ENCODE measurements at places on chromosomes 1 and 21.

- DNase-seq = no peak
Measured at GRCh38 chr1:25469177-25469576, 38.5 kb downstream of the MACO1 start.

DNA sequence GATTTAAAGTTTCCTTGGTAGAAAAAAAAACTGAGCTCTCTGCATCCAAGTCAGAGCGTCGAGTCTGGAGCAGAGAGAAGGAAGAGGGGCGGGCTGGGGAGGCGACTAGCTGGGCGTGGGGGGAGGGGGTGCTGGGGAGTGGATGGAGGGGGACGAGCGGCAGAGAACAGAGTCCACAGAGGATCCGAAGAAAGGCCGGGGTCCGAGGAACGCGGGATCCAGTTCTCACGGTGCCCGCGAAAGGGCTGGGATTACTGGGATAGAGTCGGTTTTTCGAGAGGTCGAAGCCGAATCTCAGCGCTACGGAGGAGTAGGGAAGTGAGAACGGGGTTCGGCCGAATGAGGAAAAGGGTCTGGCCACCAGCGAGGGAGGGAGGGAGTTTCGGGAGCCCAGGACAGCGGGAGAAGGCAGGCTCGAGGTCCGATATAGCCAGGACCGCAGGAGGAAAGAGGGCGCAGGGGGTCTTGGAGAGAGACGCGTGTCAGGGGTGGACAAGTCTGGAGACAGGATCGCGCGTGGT is 665 bp downstream of the DAB1 start:
- no peak for DNase-seq

- DNase-seq = no peak
Measured at GRCh38 chr1:58942759-58943191, 158.9 kb upstream of the JUN start.

GRCh38 chr1:96863449-96863848 is 141.9 kb downstream of the PTBP2 start:
- no peak for DNase-seq

DNA sequence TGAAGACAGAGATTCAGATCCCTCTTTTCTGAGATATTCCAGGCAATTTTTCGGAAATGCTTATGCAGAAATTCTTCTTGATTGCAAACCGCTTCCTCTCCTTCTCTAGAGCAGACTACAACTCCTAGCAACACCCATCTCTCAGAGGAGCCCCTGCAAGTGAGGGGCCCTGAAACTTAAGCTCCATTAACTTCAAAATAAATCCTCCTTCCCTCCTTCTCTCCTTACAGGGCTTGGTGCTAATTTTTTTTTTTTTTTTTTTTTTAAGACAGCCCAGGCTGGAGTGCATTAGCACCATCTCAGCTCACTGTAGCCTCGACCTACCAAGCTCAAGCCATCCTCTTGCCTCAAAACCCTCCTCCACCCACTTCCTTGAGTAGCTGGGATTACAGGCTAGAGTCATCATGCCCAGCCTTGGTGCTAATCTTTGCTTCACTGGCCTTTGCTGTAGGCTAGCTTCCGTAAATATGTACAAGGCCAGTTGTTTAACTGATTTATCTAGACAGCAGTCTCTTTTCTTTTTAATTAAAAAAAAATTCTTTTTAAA is 30.2 kb upstream of the SFPQ start:
- no peak for DNase-seq

DNA sequence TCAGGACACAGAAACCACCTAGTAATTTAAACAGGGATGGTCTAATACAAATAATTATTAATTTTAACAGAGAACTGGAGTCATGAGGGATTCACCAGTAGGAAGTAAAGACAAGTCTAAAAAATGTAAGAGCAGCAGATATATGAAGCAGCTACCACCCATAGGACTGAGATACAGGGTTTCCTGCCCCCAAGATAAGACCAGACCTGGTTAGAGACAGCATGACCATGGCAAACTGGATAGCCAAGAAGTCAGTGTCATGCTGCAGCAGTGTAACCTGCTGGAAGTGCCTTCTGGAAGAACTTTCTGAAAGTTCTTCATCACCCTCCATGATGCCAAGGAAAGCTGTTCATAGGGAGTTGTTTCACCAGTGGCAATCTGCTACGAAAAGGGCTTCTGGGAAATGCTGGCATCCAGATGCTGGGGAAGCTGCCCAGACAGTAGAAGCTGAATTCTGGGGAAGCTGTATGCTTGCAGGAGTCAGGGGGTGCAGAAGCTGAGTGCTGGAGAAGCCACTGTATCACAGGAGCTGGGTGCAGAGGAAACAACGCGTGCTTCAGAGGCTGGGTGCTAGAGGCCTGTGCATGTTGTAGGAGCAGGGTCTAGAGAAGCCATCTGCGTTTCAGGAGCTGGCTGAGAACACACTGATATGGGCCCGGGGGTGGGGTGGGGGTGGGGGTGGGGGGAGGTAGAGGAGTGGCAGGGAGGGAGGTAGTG is 356.4 kb downstream of the DISC1 start:
- DNase-seq = no peak

DNA sequence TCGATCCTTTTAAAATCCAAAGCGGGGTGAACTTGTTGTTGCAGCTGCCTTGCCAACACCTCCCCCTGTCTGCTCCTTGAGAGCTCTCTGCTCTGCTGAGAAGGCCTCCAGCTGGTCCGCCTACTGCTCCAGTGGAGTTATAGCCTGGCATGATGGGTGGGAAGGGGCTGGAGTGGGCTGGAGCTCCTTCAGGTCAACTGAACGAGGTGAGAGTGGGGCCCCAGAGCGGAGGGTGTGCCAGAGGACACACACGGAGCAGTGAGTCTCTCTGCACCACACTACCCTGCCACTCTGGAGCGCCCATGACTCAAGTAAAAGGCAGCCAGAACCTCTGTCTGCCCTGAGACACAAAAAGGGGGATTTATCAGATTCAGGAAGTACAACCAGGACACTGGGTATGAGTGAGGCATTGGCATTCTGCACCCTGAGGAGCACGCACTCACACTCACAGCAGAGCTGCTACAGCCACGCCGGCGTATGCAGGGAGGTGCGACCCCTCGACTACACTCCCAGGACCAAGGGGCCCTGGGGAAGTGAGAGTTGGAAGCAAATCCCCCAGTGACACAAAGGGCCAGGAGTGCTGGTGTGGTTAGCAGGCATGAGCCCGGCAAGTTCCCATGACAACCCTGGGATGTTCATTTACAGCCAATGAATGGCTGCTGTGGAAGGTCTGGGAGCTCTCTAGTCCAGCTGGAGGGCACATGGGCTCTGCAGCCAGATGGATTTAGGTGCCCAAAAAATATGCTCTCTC is 28.0 kb upstream of the EVA1B start:
- DNase-seq = no peak

DNA sequence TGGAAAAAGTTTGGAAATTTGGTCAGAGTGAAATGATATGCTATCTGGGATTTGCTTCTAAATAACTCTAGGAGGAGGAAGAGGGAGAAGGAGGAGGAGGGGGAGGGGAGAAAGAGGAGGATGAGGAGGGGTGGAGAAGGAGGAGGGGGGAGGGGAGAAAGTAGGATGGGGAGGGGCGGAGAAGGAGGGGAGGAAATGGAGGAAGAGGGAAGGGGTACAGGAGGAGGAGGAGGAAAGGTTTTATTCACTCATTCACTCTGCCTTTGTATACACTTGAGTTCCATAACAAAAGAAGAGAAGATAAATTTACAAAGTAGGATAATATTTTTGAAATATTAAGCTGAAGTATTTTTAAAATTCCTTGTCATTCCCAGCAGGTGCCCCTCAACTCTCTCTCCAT is 6.3 kb upstream of the VPS26C start:
- DNase-seq = no peak

GRCh38 chr1:6329851-6330250 is 63.7 kb downstream of the ACOT7 start:
- DNase-seq = no peak

GRCh38 chr1:46643368-46643775 is 24.8 kb downstream of the ATPAF1 start:
- no peak for DNase-seq

GRCh38 chr1:222886878-222887351 is 72.1 kb downstream of the DISP1 start:
- DNase-seq = no peak

DNA sequence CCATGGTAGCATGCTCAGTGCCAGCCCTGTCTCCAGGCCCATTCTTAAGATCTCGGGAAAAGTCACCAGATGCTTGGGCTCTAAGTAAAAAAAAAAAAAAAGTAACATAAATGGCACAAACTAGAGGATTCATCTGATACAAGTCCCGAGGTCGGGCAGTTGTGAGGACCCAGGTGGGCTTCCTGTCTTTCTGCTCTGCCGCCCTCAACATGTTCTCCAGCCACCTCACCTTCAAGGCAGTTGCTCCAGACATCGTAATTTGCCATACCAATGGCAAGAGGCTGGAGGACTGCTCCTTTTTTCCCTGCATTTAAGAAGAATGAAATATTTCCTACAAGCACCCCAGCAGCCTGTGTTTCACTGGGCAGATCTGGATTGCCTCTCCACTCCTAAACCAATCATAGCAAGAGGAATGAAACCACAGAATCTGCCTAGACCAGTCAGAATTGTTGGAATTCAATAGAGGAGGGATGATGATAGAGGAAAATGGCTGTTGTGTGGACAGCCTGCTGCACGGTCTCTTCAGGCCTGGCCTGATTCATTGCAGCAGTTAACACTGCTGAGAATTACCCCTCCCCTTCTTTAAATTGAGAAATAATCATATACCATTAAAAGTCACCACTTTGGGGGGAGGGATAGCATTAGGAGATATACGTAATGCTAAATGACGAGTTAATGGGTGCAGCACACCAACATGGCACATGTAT is 5.4 kb downstream of the HMGN2 start:
- DNase-seq = no peak

GRCh38 chr1:154777154-154777553 is 92.9 kb downstream of the KCNN3 start:
- DNase-seq = no peak

DNA sequence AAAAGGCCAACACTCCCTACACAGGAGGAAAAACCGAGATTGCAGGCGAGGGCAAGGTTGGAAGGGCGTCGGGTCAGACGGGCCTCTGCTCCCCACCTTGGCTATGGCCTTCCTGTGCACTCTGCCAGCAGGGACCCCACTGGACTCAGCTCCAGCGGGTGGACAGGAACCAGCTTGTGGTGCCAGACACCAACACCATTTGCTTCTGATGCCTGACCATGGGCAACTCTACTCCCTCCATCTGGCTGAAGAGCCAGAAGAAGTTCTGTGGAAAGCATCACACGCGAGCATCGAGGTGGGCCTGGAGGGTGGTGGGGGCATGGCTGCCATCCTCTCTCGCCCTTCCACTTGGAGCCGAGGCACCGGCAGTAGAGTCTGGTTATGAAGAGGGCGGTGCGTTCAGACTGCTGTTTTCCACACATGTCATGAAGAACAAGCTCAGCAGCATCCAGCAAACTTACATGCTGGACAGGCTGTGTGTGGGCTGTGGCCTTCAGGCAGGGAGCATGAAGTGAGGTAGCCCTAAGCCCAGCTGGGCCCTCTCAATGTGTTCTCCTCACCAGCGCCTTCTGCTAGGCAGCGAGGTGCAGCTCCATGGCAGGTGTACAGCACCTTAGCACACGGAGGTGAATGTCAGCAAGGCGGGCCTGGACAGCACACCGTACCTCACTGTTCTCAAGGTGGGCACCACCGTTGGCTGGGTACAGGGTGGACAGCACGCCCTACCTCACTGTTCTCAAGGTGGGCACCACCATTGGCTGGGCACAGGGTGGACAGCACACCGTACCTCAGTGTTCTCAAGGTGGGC is 15.6 kb upstream of the ZNF669 start:
- no peak for DNase-seq

GRCh38 chr1:24724345-24725208 is 20.7 kb upstream of the CLIC4 start:
- no peak for DNase-seq

GRCh38 chr21:42040411-42041180 is 30.4 kb upstream of the ZBTB21 start:
- DNase-seq = no peak

GRCh38 chr1:53369034-53369750 is 41.3 kb upstream of the LRP8 start:
- no peak for DNase-seq

GRCh38 chr1:207987164-207987563 is 76.2 kb upstream of the CD34 start:
- no peak for DNase-seq

GRCh38 chr1:2943686-2944260 is 77.5 kb upstream of the ACTRT2 start:
- no peak for DNase-seq

DNA sequence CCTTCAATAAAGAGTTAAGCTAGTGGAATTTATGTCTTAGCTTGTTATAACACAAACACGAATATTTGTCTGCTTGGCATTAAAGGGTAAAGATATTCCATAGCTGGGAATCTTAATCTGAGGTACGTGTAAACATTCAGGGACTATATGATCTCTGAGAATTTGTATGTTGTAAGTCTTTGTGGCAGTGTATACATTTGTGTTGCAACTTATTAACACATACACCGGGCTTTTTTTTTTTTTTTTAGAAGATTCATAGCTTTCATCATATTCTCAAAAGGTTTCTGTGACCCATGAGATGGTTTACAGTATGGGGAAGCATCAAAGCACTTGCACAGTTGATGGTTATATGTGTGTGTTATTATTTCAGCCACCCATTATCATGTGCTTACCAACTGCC is 3.0 kb downstream of the GGPS1 start:
- DNase-seq = no peak

- no peak for DNase-seq
Measured at GRCh38 chr1:206662396-206663092, 22.2 kb upstream of the MAPKAPK2 start.

- no peak for DNase-seq
Measured at GRCh38 chr1:9888886-9889285, 21.2 kb downstream of the CTNNBIP1 start.

DNA sequence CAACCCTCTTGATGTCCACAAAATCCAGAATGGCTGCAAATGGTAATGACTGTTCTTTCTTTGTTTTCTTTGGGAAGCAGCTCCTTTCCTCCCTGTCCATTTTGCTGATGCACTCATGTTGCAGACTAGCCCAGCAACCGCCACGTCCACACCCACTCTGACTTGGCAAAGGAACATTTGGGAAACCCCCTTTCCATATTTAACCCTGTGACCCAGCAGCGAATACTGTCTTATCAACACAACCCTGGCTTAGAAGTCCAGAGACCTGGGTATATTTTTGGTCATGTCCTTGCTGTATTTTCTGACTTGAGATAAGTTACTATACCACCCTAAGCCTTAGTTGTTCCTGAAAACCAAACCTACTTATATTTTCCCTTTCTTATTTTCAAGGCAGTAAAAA is 18.1 kb upstream of the SHE start:
- DNase-seq = no peak

DNA sequence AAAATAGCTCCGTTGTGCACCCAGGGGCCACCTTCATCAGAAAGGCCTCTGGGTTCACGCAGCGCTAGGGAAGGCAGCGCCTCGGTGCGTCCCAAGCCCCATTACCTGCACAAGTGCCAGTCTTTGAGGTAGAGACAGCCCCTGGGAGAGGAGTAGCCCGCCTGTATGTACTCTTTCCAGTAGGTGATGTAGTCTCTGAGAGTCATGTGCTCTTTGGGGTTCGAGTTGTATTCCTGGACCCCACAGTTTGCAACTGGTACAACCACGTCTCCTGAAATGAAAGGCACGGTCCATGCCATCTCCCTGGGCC is 601 bp downstream of the JMJD4 start:
- DNase-seq = no peak

GRCh38 chr1:229940684-229941083 is 126.4 kb upstream of the GALNT2 start:
- DNase-seq = no peak

- DNase-seq = no peak
Measured at GRCh38 chr1:10772711-10773110, 23.7 kb downstream of the CASZ1 start.

All from stimulated activated CD4-positive, alpha-beta T cell treated with anti-CD3 and anti-CD28 coated beads, Interleukin-4, amount 100 ng/mL, for 4 hours (primary cell).